Endodermal cell (in vitro differentiated cells): ENCODE measurements at places on chromosomes 16 and 17. TPM values are rescaled to one million over a fixed set of nuclear protein-coding genes. Genes with fewer than 3 reads are reported as not detected.

- H3K27me3 ChIP-seq: no peaks in the 10 kb centered on the region
- DNase-seq: peak; percentile 81
- H3K4me3 ChIP-seq: peak overlapping the region; percentile 36
- peak overlapping the region; percentile 44 for H3K27ac ChIP-seq
- H3K36me3 ChIP-seq: no peaks in the 10 kb centered on the region
- peaks cover 12% of the 10 kb centered on the region for H3K4me1 ChIP-seq
Observed at GRCh38 chr16:76222853-76223252, 54.3 kb upstream of the CNTNAP4 start.

- no peak overlapping the region for H3K4me3 ChIP-seq
- H3K36me3 ChIP-seq: no peaks in the 10 kb centered on the region
- no peak for DNase-seq
- no peaks in the 10 kb centered on the region for H3K4me1 ChIP-seq
- H3K27ac ChIP-seq: no peak overlapping the region
- H3K27me3 ChIP-seq: no peaks in the 10 kb centered on the region
Observed at GRCh38 chr17:80021600-80021999, 14.1 kb downstream of the TBC1D16 start.

Gene TEX19
- 0.44 to 0.54 TPM (median 0.46 TPM) in 3 replicates for total RNA-seq

GRCh38 chr17:66775881-66776400 is 59.0 kb upstream of the CACNG5 start:
- H3K4me3 ChIP-seq: no peak overlapping the region
- peaks cover 13% of the 10 kb centered on the region for H3K4me1 ChIP-seq
- no peaks in the 10 kb centered on the region for H3K27me3 ChIP-seq
- H3K27ac ChIP-seq: peak overlapping the region; percentile 67
- DNase-seq: peak; percentile 57

Gene TEKT5
- total RNA-seq: not detected in 2 replicates

- no peaks in the 10 kb centered on the region for H3K27me3 ChIP-seq
- peaks cover 60% of the 10 kb centered on the region for H3K36me3 ChIP-seq
- H3K27ac ChIP-seq: no peak overlapping the region
- no peak overlapping the region for H3K4me3 ChIP-seq
- H3K4me1 ChIP-seq: no peaks in the 10 kb centered on the region
Observed at GRCh38 chr17:37274461-37274860, 101.3 kb upstream of the C17orf78 start.

DNA sequence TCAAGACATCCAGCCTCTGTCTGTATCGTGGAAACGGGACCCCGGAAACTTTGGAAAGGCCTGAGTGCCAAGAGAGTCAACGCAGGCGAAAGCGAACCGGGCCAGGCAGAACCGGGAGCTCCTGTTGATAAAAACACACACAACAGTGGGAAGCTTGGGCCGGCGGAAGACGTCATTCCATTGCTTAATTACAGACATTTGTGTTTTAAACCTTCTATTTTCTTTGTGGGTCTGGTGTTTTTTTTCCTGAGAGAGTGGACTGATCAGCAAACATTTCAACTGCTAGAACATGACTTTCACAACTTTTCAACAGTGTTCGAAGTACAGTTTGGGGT is 878 bp upstream of the RNF157 start:
- no peak for DNase-seq
- no peak overlapping the region for H3K27ac ChIP-seq
- H3K27me3 ChIP-seq: peaks cover 68% of the 10 kb centered on the region
- peak overlapping the region; percentile 80 for H3K4me3 ChIP-seq
- H3K4me1 ChIP-seq: no peaks in the 10 kb centered on the region
- no peaks in the 10 kb centered on the region for H3K36me3 ChIP-seq

Gene KRTAP2-2
- total RNA-seq: not detected in 2 replicates

Gene KIF2B
- total RNA-seq: not detected in 2 replicates

Gene CD300E
- 1.3 and 1.5 TPM in 2 replicates for total RNA-seq

Gene PRKCB
- 1.1 and 1.4 TPM in 2 replicates for total RNA-seq

Gene SEC14L5
- total RNA-seq: 0.33 and 0.54 TPM in 2 replicates

- H3K36me3 ChIP-seq: peaks cover 51% of the 10 kb centered on the region
- H3K27ac ChIP-seq: no peak overlapping the region
- no peak for DNase-seq
- H3K4me1 ChIP-seq: peaks cover 16% of the 10 kb centered on the region
Observed at GRCh38 chr17:17182598-17183136, 23.5 kb downstream of the PLD6 start.

Gene ABCC6
- 5.6 and 6.5 TPM in 2 replicates for total RNA-seq

Gene SCGB1C2
- not detected in 2 replicates for total RNA-seq

Gene EPX
- total RNA-seq: not detected in 2 replicates
